ENCODE measurements at places on chromosomes 5 and 9.

DNA sequence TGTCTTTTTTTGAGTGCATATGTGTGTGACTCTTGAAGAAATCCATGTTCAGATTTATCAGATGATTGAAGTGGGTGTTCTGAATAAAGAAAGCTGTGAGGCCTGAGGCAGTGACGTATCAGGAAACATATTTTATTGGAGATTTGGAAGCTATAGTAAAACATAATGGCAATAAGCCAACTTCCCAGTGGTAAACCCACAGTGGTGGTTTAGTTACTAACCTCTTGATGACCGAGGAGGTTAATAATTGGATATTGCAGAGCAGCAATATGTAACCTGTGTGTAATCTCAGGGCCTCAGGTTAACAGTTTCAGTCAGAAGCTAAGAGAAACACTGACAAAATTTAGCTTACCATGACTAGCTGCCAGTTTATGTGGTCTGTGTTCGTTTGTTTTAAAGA lies 6.9 kb downstream of the RGMB start:
- peak; percentile 51 for DNase-seq

DNA sequence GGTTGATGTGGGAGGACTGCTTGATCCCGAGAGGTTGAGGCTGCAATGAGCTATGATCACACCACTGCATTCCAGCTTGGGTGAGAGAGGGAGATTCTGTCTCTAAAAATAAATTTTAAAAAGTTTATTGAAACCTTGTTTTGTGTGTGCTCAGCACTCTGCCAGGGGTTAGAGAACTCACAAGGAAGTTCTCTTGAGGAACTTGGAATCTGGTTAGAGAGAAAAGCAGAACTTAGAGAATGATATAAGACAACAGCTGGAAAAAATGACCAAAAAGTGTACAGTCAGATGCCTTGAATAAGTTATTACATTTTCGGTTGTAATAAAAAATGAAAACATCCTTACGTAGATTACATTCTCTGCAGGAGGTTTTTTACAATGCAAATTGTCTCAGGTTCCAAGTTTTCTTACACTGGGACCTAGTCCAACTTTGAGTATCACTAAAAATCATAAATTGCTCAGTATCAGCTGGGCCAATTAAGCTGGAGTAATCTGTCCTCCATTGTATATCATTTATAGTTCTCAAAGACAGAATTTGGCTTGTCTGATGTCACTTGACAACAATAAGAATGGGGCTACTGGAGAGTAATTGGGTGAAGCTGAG lies 21.7 kb upstream of the TENT2 start:
- DNase-seq: no peak

GRCh38 chr5:101435768-101436167 lies 532.7 kb upstream of the ST8SIA4 start:
- no peak for DNase-seq

- DNase-seq: no peak
These were observed 376.2 kb upstream of the GRAMD2B start for GRCh38 chr5:126046846-126047571.

GRCh38 chr5:141570655-141571054 lies 48.1 kb downstream of the DIAPH1 start:
- no peak for DNase-seq

DNA sequence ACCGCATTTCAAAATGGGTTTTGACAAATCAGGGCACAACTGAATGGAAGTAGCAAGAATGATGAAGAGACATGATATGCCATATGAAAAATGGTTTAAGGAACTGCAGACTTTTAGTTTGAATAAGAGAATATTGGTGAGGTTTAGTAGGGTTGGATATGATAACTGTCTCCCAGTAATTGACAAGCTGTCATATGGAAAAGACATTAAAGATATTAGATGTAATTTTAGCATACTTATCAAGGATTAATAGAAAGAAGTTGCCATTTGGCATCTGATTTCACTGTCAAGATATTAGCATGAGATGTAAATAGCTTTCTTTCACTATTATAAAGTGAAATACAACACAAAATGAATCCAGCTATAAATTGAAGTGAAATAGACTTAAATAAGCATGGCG lies 169.0 kb upstream of the MPDZ start:
- no peak for DNase-seq

DNA sequence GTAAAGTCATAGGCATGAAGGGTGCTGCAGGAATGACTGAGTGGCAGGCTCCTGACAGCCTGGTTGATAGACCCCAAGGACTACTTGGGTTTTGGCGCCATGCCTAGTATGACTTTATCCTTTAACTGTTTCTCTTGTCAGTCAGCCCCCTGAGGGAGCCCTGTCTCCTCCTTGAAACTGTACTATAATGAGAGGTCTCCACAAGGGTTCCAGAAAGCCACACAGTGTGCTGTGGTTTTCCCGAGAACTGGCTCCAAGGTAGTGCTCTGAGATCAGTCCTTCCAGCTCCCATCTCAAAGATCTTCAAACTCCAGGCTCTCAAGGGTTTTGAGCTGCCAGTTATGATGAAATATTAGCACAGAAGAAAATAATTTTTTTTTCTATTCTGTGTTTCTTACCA lies 26.7 kb upstream of the TNC start:
- DNase-seq: peak; percentile 70

- peak; percentile 31 for DNase-seq
These were observed 38.9 kb downstream of the MFAP3 start for GRCh38 chr5:154077696-154078095.

DNA sequence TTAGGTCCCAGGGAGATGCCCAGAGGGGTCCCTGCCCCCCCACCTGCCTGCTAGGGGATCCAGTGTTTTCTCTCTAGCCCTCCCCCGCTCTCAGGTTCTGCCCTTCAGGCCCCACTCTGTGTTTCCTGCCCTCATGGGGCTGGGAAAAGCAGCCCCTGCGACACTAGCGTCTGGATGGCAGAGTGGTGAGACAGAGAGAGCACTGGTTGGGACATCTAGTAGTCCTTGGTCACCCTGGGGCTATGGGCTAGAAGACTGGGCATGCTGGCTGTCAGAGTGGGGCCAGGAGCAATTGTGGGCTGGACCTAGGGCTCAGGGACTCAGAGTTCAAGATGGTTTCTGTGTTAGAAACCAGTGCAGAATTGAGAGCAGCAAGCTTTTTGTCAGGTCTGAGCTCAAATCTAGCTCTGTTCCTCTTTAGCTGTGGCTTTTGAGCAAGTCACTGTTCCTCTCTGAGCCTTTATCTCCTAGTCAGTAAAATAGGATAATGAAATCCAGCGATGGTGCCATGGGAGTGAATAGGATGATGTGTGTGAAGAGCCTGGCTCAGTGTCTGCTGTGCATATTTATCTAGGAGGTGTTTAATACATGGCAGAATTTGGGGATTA lies 39.0 kb downstream of the RGS3 start:
- DNase-seq: no peak

DNA sequence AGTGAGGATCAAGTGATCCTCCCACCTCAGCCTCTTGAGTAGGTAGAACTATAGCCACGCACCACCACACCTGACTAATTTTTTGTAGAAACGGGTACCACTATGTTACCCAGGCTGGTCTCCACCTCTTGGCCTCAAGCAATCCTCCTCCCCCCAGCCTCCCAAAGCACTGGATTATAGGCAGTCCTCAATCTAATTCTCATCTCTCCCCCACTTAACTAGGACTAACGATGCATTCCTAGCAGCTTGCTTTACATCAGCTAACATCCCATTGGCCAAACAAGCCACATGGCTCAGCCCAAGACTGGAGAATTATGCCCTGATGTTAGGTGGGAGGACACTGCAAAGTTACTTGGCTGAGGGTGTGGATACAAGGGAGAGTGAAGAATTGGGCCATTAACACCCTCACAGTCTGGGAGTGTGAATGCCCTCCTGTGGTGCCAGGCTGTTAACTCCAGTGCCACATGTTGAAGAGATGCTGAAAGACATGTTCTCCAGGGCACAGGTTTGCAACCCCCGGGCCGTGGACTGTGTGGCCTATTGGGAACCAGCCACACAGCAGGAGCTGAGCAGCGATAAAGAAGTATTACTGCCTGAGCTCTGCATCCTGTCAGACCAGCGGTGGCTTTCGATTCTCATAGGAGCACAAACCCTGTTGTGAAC lies 5.3 kb upstream of the ZNF367 start:
- DNase-seq: no peak

GRCh38 chr5:96115147-96115807 lies 153.6 kb upstream of the ELL2 start:
- DNase-seq: no peak

- peak; percentile 40 for DNase-seq
These were observed 102.3 kb downstream of the ZNF608 start for GRCh38 chr5:124644138-124644537.

DNA sequence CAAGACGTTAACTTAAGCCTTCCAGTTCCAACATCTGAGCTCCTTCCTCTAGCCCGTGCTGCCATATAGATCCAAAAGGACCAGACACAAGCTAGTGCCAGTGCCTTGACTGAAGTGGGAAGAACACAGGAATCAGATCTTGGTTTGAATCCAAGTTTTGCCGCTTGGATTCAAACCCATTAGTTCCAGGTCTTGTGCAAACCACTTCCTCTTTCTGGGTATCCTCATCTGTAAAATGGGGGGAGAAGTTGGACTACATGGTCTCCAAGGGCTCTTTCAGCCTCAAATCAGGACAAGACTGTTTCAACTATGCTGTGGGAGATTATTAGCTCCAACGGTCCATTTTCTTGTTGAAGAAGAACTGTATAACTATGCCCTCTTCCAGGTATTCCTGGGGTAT lies 32.6 kb downstream of the TTLL11 start:
- no peak for DNase-seq
